ENCODE measurements at places on chromosomes 4 and X. TPM values are rescaled to one million over a fixed set of nuclear protein-coding genes. Genes with fewer than 3 reads are reported as not detected.

Gene G3BP2
- 146 TPM for total RNA-seq

- peak; percentile 30 for DNase-seq
Measured at GRCh38 chr4:149914119-149915115, 98.8 kb upstream of the IQCM start.

DNA sequence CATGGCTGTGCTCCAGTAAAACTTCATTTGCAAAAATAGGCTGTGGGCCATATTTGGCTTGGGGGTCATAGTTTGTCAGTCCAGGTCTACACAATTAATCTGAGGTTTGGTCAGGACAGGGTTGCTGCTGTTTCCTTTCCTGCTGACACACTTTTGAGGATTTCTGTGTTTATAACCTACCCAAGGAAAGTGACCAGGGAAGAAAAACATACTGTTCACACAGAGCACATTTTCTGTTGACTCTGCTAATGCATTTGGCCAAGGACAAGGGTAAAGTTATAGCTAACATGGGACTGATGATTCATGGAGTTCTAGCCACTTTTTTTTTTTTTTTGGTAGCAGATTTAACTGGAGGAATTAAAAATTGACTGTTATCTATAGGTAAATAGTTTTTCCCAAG lies 43.9 kb upstream of the GEMIN8 start:
- no peak for DNase-seq

GRCh38 chr4:81505726-81506125 lies 34.0 kb upstream of the RASGEF1B start:
- DNase-seq: no peak

Gene FGF13
- 9.4 TPM for total RNA-seq

DNA sequence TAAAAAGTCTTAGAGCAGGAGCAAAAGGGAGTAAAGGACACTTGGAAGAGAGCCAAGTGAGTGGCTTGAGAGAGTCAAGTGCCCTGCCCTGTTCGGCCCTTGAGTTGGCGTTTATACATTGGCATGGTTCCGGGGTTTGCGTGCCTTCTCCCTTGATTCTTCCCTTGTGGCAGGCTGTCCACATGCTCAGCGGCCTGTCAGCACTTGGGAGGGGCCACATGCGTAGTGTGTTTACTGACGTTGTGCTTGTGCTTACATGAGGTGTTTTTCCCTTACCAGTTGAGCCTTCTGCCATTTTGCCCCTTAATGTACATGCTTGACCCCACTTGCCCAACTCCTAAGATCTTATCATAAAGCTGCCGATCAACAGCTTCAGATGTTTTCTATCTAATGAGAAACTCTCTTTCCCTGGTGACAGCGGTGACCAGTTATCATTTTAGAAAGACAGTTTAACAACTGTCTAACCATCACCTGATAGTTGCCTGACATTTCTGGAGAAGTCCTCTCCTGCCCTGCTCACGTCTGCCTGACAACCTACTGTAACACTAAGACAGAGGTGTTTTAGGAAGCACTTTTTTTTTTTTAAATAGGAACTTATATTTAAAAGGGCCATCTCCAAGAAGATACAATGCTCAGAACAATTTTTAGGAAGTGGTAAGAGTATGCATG lies 49.5 kb upstream of the GC start:
- DNase-seq: peak; percentile 79

Gene PPARGC1A
- total RNA-seq: 28.9 TPM

DNA sequence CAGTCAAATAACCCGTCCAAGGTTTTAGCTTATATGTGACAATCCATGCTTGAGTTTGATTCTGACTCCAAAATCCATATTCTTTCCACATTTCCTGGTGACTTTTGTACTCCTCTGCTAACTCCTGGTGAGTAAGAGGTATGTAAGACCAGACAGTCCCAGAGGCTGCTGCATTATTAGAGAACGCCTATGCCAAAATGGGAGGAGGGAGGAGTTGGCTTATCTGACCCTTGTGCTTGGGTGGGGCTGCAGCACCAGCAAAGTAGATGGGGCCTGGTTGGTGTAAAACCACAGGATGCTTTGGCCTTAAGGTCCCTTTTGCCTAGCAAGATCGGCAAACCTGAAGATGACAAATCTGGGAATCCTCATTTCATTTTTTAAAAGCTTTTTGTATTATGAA lies 9.1 kb upstream of the RNF212 start:
- no peak for DNase-seq
